ENCODE measurements at places on chromosomes 6 and 20.

- DNase-seq: no peak
Observed at GRCh38 chr20:24359321-24360027, 110.0 kb upstream of the SYNDIG1 start.

- DNase-seq: peak; percentile 34
Observed at GRCh38 chr20:18276821-18277220, 11.5 kb upstream of the ZNF133 start.

DNA sequence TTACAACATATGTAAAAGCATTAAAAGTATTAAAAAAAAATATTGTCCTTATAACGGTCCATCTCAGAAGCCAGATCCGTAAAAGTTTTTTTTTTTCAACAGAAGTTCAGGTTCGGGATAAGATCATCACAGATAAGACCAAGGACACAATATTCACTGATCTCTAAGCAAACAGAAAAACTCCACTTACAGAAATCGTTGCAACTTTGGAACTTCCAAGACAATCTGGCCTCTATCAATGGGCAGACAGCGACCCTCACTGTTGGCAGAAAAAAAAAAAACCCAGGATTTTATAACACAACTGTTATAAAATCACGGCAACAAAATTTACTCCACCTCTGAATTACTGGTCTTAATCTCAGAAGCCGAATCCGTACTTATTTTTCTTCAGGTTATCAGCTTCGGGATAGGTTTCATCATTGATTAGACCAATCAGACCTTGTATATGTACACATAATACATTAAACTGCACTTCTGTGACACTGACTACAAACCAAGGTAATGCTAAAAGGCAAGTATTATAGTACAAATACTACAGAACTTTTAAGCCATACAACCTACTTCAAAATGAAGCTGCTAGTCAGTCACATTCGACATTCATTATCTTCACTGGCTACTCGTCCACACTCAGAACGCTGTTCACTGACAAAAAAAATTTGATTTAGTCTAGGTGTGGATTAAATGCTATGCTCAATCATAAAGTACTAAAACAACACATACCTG, 34.7 kb upstream of the SYNCRIP start:
- no peak for DNase-seq

DNA sequence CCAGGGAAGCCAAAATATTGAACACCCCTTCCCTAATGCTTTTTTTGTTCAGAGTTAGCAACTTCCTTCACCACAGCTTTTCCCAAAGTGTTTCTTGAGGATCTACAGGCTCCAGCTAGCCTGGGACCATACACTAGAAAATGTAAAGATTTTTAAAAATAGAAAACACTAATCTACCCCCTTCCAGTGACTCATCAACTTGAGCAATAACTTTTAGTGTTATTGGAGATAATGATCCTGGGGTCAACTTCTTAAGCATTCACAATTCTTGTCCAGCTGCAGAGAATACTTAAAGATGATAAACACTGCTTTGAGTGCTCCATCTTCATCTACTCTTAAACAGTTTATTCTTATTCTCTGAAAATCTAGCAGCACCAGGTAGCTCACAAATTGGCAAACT, 131.6 kb downstream of the COL9A1 start:
- DNase-seq: no peak

DNA sequence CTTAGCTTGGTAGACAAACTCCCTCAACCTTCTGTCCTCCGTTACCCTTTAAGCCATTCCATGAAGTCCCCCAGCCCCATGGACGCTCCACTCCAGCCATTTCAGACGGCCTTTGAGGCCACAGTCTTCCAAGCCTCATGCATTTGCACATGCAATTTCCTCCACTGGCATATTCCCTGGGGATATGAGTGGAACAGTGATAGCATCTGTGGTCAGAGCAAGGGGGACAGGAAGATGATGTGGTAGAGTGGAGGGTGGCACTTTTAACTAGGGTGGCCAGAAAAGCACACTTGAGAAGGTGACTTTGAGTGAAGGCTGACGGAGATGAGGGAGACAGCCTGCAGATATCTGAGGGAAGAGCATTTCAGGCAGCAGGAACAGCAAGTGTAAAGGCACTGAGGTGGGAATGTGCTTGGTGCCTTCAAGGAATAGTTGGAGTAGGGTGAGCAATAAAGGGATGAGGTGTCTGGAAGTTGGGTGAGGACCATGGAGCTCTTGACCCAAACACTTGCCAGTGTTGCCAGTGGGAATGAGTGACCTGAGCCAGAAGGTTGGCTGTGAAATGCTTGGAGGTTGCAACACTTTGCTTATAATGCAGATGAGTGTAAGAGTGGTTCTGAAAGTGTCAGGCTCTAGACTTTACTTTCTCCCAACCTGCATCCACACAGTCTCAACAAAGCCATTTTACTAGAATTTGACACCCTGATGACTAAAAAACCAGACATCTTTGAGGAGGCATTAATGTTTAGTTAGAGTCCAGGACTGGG, 275.6 kb upstream of the SUPT3H start:
- no peak for DNase-seq

DNA sequence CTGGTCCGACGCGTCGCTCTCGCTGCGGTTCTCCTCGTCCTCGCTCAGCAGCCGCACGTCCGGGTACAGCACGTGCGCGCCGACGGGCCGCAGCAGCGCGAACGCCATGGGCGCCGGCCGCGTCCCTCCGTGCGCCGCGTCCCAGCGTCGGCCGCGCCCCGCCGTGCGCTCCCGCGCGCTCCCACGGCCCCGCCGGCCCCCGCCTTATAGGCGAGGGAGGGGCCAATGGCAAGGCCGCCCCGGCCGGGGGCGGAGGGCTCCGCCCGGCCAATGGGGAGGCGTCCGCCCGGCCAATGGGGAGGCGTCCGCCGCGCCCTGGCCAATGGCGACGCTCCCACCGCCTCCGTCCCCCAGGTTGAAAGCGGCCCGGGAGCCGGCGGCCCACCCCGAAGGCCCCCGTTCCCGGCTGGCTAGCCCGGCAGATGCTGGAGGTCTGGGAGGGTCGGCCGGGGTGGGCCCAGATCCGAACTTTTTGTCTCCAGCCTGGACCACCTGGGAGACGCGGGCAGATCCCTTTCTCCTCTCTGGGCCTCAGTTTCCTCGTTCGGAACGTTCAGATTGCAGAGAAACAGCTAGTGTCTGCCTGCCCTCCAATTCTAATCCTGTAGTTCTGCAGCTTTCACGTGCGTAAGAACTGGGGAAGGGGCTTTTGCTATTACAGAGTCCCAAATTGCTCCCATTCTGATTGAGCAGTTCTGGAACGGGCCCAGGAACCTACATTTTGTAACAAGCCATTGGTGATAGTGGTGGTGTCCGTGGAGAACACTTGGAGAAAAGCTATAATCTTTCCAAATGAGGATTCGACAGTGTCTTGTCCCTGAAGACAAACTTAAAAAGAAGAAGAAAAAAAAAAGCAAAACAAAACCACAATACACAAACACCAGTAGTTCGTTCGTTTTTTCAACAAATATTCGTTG, at the start of gene TCF15:
TCF15 (minus strand) TSS at position 180 of the 917 bp plus-strand sequence; CDS start at position 108, 72 bp downstream.
- DNase-seq: peak; percentile 33

- no peak for DNase-seq
Observed at GRCh38 chr6:13485923-13486562, 1.4 kb downstream of the GFOD1 start.

GRCh38 chr20:53660078-53660909, 66.7 kb upstream of the ZNF217 start:
- DNase-seq: no peak

DNA sequence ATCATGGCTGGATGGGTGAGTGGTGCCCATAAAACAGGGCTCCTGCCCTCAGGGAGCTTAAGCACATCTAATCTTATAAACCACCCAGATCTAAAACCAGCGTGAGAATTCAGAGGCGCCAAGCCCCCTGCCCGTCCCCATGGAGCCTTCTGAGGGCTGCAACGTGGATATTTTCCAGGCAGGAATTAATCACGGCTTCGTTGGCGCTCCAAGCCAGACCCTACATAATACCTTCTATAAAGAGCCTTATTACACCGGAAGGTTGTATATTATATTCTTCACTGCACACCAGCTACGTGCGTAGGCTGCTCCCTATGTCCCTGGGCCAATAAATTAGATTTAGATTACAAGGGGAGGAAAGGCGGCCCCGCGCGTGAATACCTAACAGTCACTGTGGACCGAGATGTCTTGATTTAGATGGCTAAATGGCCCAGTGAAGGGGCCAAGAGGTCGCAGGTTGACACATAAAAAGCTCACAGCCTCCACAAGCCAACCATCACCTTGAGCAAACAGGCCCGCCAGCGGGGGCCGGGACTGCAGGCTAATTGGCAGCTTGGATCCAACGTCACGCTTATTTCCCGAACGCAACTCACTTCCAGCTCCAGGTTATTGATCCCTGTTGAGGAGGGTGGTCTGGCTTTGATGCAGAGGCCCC, 64.7 kb upstream of the APCDD1L start:
- DNase-seq: no peak

GRCh38 chr6:154583546-154584188, 73.2 kb upstream of the CNKSR3 start:
- DNase-seq: no peak

DNA sequence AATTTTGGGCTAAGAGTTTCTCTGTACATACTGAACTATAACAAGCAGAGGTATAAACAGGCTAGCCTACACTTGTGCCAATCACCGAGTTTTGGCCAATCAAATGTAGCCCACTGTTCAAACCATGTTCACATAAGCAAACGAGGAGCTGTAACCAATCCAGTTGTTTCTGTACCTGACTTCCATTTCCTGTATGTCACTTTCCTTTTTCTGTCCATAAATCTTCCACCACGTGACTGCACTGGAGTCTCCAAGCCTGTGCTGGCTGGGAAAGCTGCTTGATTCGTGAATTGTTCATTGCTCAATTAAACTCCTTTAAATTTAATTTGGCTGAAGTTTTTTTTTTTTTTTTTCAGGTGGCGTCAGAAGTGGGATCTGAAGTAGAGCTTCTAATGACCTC, 332.9 kb downstream of the RNF144B start:
- DNase-seq: no peak

- DNase-seq: no peak
Observed at GRCh38 chr6:152975204-152975915, 7.5 kb downstream of the FBXO5 start.

DNA sequence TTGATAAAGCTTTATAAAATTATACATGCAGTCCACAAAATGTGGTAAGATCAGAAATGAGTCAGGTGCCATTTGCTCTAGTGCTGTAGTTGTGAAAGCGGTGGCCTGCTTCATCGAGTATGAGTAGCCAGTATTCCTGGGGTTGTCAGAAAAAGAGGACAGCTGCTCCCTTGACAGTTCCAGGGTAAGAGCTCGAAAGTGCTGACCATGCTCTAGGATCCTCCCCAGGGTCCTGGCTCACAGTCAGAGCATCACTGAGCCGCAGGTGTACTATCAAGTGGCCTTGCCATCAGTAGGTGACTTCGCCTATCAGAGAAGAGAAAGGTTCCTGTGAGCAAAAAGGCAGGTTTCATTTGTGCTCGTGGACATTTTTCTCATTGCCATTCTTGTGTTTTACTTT, 3.6 kb downstream of the BTBD3 start:
- DNase-seq: no peak

GRCh38 chr6:35048631-35049083, 92.5 kb downstream of the TCP11 start:
- DNase-seq: no peak

DNA sequence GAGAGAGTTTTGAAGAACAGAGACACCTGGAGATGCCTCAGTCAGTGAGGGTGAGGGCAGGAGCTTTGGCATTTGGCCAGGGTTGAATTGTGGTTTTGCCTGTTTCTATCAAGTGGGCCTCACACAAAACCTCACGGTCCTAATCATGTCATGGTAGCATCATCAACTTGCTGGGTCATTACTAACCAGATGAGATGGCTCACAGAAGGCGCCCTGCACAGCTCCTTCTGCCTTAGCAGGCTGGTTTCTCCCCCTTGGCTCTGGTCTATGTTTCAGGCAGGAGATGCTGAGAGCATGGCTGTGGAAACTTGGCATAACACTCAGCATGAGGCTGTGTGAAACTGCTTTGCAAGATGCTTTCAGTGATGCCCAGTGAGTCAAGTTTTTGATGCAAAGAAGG, 99.3 kb downstream of the LRRC1 start:
- DNase-seq: no peak

DNA sequence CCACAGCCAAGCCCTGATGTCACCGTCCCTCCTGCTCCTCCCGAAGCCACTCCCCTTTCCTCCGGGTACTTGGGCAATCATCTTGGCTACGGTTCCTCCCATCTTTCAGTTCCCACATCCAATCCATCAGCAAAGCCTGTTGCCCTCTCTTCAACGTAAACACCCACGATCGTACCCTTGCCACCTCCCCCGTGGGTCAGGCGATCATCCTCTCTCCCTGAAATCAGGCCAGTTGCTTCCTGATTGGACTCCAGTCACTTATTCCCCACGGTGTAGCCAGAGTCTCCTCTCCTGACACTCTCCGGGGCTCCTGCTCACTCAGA, 44.5 kb downstream of the SULF2 start:
- no peak for DNase-seq

GRCh38 chr6:56399250-56399671, 151.9 kb upstream of the COL21A1 start:
- no peak for DNase-seq

DNA sequence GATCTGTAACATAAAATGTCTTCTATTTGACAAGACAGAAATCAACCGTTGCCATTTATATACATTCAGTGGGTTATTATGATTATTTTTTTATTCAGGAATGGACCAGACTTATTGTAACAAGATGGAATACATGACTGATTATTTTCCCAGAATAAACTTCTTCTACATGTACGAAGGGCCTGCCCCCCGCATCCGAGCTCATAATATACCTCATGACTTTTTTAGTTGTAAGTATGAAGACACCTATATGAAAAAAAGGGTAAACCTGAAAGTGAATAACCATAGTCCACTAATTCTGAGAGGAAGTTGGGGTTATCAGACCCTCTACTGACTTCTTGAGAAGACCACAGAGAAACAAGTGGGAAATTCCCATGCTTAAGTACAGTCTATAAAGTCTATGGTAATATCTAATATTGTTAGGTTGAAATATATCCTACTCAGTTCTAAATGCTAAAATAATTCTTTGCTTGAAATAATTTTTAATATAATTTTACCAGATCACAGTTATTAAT, 15.9 kb downstream of the OR2A4 start:
- DNase-seq: no peak

DNA sequence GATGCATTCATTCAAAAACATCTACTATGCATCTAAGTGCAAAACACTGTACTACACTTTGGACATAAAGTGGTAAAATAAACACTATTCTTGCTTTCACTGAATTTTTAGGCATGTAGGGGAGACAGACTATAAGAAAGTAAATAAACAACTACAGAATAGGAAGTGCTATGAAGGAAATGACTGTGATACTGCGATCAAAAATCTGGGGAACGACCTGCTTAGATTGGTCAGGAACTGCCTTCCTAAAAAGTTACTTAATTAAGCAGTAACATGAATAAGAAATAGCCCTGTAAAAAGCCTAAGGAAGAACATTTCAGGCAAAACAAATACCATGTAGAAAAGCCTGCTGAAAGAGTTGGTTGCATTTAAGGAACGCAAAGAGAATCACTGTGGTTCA, 50.6 kb downstream of the HACE1 start:
- DNase-seq: no peak

DNA sequence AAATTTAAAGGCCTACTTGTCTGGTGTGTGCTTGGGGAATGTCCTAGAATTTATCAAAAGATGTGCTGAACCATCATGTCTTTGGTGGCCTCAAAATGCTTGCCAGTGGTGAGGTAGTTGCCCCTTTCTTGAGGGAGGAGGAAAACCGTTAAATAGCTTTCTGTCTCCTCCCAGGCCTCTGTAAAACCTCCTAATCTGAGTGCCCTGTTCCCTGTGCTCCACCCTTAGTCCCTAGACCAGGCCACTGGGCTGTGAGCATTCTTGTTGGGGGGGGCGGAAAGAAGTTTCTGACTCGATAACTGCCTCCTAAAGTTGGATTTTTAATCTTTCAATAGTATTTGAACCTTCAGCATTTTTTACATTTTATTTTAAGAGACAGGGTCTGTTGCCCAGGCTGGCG, 23.1 kb downstream of the JARID2 start:
- DNase-seq: no peak

- no peak for DNase-seq
Observed at GRCh38 chr20:56975838-56976237, 290.6 kb downstream of the BMP7 start.
